ENCODE measurements at places on chromosomes 16 and 17.

DNA sequence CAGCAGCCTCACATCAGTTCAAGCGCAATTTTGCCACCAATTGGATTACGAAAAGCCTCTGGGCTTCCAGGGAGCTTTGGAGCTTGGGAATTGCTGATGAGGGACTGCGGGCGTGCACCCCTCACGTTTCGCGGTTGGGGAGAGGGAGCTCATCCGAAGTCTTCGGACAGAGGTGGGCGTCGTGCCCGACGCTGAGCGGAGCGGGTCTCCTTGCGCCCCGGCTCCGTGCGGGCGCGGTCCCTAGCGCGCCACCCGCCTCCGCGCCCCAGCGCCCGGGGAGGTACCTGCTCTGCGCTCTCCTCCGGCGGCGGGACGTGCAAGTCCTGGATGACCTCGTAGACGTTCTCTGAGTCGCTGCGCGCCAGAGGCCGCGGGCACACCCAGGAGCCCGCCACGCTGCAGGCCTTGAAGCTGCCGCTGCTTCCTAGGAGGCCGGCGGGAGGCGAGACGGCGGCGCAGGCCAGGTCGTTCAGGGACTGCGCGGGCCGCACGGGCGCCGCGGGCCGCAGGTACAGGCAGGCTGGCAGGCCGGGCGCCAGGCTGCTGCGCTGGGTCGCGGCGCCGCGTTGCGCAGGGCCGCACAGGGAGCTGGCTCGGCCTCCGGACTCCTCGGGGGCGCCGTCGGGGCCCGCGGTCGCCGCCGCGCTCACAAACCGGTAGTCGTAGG lies 3.2 kb downstream of the ARHGAP27 start:
- no peak for DNase-seq

DNA sequence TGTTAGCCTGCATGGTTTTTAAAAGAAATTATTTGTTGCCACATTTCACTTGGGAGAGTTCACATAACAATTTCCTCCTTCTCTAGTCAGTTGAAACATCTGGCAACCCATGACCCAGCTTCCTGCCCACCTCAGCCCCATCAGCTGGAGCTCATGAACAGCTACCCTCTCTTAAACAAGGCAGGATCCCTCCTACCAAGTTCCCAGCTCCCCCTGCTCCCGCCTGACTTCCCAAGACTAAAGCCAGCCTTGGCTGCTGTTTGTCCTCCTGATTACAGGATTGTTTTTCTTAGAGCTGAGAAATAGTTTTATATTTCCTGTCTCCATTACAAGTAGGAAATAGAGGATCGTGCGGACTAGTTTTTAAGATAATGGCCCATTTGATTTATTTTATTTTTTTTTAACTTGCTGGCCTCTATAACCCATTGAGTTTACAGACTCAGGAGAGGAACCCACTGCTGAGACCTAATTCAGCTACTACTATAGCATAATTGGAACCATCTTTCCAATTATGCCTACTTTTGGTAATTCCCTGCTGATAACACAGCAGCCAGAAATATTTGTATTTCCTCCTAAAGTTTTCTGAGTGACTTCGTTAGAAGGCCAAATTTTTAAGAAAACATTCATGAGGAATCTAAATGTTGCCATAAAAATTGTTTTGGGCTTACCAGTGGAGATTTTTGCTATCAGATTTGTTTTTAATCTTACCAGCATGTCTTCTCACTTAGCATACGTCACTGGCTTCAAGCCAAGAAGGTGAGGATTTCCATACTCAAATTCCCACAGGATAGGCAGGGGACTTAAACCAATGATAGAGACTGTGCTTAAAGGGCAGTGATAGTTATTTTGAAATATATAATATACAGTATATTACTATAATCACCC lies 90.0 kb downstream of the ELAC2 start:
- no peak for DNase-seq

- DNase-seq = no peak
Observed at GRCh38 chr17:61400717-61401388, 1.2 kb downstream of the TBX2 start.

DNA sequence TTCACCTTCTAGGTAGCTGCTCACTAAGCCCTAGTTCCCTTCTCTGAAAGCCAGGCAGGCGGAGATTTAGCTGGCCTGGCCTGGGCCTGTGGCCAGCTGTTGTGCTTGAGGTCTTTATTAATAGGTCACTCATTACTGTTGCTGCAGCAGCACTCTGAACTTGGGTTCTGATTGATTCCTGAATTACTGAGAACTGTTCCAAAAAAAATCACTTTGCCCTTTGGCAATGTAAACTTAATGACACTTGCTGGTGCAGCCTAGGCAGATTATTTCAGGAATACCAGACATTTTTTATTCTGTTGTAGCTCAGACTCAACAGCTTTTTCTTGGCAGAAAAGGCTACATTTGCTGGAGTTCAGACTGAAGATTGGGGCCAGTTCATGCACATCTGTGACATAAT lies 2.7 kb downstream of the TOM1L1 start:
- no peak for DNase-seq

GRCh38 chr17:80604009-80604669 lies 59.5 kb downstream of the RPTOR start:
- no peak for DNase-seq

GRCh38 chr16:5447734-5448133 lies 350.1 kb upstream of the EEF2KMT start:
- DNase-seq = no peak

DNA sequence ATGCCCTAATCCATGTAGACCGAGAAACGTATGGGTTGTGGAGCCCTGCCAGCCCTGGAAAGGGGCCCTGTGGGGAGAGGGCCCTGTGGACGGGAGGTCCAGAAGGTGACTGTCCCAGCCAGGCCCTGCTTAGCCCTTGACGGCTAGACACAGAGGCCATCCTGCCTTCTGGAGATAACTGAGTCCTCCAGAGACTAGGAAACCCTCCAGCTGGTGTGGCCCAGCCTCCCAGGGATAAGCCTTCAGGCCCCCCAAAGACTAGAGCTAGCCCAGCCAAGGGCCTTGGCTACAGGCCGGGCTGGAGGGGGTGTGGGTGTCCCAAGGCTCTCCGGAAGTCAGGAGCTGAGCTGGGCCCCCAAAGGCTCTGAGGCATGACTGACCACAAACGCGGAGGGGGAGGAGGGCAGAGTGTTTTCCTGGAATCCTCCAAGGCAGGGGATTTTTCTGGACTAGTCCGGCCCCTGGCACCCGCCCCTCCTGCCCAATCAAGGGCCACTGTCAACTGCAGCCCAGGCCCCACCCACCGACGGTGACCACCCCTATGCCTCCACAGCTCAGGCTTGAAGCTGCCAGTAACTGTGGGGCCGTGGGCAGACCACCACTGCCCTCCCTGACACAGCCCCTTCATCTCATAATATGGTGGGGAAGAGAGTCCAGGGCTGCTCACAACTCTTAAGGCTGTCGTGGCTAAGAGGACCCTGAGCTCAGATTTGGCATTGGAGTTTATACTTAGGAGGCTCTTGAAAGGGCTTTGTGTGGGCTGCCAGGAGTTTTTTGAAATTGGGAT lies 885 bp upstream of the VASN start:
- no peak for DNase-seq

Data from stimulated activated CD4-positive, alpha-beta T cell treated with anti-CD3 and anti-CD28 coated beads, Interleukin-12 subunit alpha, Interleukin-12 subunit beta, amount 100 ng/mL, for 48 hours (primary cell).